ENCODE measurements at places on chromosomes 3 and 15.

GRCh38 chr3:131503320-131503635 lies 507 bp upstream of the MRPL3 start:
- no peak for ATAC-seq

- no peak for ATAC-seq
Observed at GRCh38 chr3:39502838-39503145, 35.3 kb downstream of the MOBP start.

DNA sequence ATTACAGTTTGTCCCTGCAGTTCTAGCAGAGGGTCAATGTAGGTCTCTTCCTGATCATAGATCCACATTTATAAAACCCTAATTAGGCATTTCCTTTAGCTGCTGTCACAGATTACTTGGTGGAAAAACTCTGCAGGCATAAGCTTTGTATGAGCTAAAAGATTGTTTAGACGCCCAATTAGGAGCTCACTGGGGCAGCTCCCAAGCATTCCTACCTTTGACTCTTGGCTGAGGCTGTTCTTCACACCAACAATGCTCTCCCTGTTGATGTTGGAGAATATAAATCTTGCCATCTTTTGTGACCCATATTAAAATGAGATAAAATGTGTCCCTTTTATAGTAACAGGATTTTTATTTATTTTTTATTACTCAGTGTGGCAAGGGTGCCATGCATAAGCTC lies 148.3 kb upstream of the TRIM42 start:
- ATAC-seq, result no peak

DNA sequence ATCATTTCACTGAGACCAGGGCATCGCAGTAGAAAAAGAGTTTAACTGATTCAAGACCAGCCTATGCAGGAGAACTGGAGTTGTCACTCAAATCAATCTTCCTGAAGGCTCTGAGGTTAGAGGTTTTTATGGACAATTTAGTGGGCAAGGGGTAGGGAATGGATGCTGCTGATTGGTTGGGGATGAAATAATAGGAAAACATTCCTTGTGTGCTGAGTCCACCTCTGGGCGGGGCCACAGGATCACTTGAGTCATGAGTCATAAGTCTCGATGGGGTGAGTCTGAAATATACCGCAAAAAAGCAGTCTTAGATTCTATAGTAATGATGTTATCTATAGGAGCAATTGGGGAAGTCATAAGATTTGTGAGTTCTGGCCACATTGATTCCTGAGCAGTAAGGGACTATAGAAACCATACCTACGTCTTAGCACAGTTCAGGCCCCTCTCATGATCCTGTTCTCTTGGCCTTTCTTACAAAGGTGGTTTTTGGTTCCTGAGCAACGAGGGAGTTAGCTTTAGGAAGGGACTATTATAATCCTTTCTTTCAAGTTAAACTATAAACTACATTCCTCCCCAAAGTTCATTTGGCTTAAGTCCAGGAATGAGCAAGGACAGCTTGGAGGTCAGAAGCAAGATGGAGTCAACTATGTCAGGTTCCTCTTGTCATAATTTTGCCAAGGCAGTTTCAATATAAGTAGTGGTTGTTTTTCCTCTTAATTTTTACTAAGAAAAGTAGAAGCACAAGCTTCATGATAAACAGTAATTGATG lies 2.7 kb upstream of the OPA1 start:
- ATAC-seq, result no peak

DNA sequence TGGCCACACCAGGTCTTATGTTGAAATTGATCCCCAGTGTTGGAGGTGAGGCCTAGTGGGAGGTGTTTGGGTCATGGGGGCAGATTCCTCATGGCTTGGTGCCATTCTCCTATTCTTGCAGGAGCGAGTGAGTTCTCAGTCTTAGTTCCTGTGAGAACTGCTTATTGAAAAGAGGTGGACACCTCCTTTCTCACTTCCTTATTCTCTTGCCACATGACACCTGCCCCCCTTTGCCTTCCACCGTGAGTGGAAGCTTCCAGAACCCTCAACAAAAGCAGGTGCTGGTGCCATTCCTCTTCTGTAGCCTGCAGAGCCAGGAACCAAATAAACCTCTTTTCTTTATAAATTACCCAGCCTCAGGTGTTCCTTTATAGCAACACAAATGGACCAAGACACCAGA lies 318.1 kb upstream of the MCTP2 start:
- no peak for ATAC-seq

GRCh38 chr3:56494679-56495322 lies 26.5 kb upstream of the ERC2 start:
- peak; percentile 67 for ATAC-seq

Data from activated CD4-positive, CD25-positive, alpha-beta regulatory T cell treated with anti-CD3 and anti-CD28 coated beads, Interleukin-2, amount 50 U/mL, for 24 hours (primary cell).